ENCODE measurements at places on chromosomes 3 and 15. TPM values are rescaled to one million over a fixed set of nuclear protein-coding genes. Genes with fewer than 3 reads are reported as not detected.

- no peaks in the 10 kb centered on the region for H3K36me3 ChIP-seq
- no peak overlapping the region for H3K4me3 ChIP-seq
- no peak for DNase-seq
- no peaks in the 10 kb centered on the region for H3K27me3 ChIP-seq
- H3K4me1 ChIP-seq = no peaks in the 10 kb centered on the region
- H3K27ac ChIP-seq = no peak overlapping the region
Observed at GRCh38 chr3:155368786-155369185, 75.3 kb upstream of the STRIT1 start.

GRCh38 chr3:182092662-182093262 is 381.0 kb downstream of the SOX2 start:
- no peak overlapping the region for H3K27ac ChIP-seq
- no peaks in the 10 kb centered on the region for H3K27me3 ChIP-seq
- H3K4me1 ChIP-seq = no peaks in the 10 kb centered on the region
- H3K4me3 ChIP-seq = no peak overlapping the region

DNA sequence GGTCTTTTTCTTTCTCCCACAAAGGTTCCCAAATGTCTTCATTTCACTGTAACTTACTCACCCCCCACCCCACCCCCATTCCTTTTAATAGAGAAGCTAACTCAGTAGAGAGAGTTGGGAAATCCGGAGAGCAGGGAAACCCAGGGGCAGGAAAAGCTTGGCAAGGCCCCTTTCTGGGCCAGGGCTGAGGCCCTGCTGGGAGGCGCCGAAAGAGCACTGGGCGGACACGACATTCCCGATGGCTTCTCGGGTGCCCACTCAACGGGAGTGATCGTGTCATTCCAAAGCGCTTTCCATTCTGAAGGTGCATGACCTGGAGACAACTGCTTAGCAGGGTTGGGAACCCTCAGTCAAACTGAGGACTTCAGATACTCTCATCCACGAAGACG is 1.6 kb upstream of the DALRD3 start:
- peaks cover 17% of the 10 kb centered on the region for H3K4me1 ChIP-seq
- peak overlapping the region; percentile 100 for H3K27ac ChIP-seq
- peak overlapping the region; percentile 98 for H3K4me3 ChIP-seq
- H3K27me3 ChIP-seq = no peaks in the 10 kb centered on the region
- H3K36me3 ChIP-seq = peaks cover 5% of the 10 kb centered on the region

DNA sequence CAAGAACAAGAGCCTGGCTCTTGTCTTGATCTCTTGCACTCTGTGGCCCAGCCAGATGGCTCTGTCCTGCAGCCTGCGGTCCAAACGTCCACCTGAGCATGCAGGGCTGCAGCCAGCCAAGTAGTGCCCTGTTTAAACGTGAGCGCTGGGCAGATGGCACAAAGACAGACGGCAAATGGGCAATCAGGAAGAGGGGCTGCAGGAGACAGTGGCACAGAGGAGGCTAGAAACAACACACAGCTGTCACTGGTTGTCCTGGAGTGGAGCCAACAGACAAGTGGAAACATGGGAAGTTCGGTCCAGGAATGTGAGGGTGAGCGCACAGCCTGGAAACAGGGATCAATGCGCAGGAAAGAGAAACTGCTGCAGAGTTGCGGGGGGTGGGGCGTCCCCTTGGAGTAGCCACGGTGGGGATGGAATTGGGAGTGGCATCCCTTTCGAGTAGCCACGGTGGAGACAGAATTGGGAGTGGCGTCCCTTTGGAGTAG is 10.7 kb upstream of the ZXDC start:
- H3K27me3 ChIP-seq = no peaks in the 10 kb centered on the region
- H3K36me3 ChIP-seq = no peaks in the 10 kb centered on the region
- H3K27ac ChIP-seq = no peak overlapping the region
- no peak for DNase-seq
- no peaks in the 10 kb centered on the region for H3K4me1 ChIP-seq

- no peaks in the 10 kb centered on the region for H3K27me3 ChIP-seq
- H3K27ac ChIP-seq = no peak overlapping the region
- H3K4me3 ChIP-seq = no peak overlapping the region
- H3K4me1 ChIP-seq = no peaks in the 10 kb centered on the region
- no peak for DNase-seq
- peaks cover 6% of the 10 kb centered on the region for H3K36me3 ChIP-seq
Observed at GRCh38 chr15:53611145-53611920, 148.1 kb downstream of the WDR72 start.

DNA sequence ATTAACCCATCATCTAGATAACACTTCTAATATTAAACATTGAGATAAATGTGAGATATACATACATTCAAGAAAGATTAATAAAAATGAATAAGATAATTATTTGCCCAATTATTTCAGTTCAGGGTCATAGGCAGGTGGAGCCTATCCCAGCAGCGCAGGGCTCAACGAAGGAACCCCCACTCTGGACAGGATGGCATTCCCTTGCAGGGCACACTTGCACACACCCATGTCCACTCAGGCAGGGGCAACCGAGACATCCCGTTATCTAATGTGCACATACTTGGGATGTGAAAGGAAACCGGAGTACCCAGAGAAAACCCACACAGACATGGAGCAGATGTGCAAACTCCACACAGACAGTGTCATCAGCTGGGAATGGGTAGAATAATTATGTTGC is 175.4 kb upstream of the CMC1 start:
- no peak for DNase-seq
- no peak overlapping the region for H3K4me3 ChIP-seq
- H3K27ac ChIP-seq = no peak overlapping the region
- H3K36me3 ChIP-seq = no peaks in the 10 kb centered on the region

GRCh38 chr15:56737791-56738190 is 4.5 kb upstream of the ZNF280D start:
- H3K27ac ChIP-seq = peak overlapping the region; percentile 8
- H3K4me1 ChIP-seq = no peaks in the 10 kb centered on the region
- no peak for DNase-seq
- no peaks in the 10 kb centered on the region for H3K36me3 ChIP-seq

GRCh38 chr3:87979527-87979926 is 79.3 kb downstream of the CGGBP1 start:
- H3K27me3 ChIP-seq = no peaks in the 10 kb centered on the region
- no peaks in the 10 kb centered on the region for H3K36me3 ChIP-seq
- DNase-seq = no peak
- H3K4me1 ChIP-seq = no peaks in the 10 kb centered on the region
- H3K4me3 ChIP-seq = no peak overlapping the region

DNA sequence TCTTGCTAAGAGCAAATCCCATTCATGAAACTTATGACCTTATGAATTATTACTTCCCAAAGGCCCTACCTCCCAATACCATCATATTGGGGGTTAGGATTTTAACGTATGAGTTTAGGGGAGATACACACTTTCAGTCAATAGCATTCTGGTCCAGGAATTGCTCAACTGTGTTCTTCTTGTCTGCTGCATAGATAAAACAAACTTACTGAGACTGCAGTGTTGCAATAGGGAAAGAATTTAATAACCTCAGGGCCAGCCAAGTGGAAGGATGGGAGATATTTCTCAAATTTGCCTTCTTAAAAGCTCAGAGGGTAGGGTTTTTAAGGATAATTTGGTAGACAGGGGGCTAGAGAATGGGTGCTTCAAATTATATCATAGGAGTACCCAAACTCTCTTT is 625.8 kb downstream of the OTOL1 start:
- no peaks in the 10 kb centered on the region for H3K36me3 ChIP-seq
- no peak for DNase-seq
- H3K4me1 ChIP-seq = no peaks in the 10 kb centered on the region

DNA sequence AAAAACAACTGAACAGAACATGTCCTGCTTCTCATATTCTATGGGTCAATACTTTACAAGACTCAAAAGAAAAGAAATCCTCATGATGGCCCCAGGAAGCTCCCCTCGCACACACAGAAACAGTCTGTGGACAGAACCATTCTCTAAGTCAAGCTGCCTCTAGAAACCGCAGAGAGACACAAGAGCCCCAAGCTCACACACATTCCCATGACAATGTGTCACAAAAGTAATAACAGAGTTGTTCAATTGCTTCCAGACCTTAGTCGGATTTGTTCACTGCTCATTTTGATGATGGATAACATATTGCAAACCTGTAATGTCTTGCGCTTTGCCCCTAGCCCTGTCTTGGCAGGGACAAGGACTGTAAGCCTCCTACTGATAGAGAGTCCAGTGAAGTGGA is 60.9 kb downstream of the UMPS start:
- no peak overlapping the region for H3K4me3 ChIP-seq
- H3K36me3 ChIP-seq = no peaks in the 10 kb centered on the region
- no peak for DNase-seq

- DNase-seq = no peak
- no peaks in the 10 kb centered on the region for H3K4me1 ChIP-seq
- H3K27me3 ChIP-seq = no peaks in the 10 kb centered on the region
- no peak overlapping the region for H3K27ac ChIP-seq
Observed at GRCh38 chr3:86958534-86958933, 32.4 kb downstream of the VGLL3 start.

GRCh38 chr15:51270706-51271105 is 67.7 kb downstream of the CYP19A1 start:
- H3K4me3 ChIP-seq = no peak overlapping the region
- no peak overlapping the region for H3K27ac ChIP-seq
- DNase-seq = no peak
- H3K36me3 ChIP-seq = no peaks in the 10 kb centered on the region
- peaks cover 6% of the 10 kb centered on the region for H3K4me1 ChIP-seq

DNA sequence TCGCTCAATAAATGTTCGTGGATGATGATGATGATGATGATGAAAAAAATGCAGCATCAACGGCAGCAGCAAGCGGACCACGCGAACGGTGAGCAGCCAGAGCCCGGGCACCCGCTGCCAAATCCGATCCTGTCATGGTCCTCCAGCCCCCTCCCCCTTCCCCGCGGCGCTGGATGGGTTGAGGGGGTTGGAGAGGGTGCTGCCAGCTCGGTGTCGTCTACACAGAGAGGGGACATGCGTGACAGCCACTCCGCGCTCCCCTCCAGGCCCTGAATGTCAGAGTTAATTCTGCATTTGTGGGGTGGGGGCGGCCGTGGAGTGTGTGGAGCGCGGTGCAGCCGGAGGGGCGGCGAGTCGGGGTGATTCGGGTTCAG is 722 bp downstream of the CACNA1D start:
- DNase-seq = no peak
- no peaks in the 10 kb centered on the region for H3K27me3 ChIP-seq
- H3K4me1 ChIP-seq = no peaks in the 10 kb centered on the region

GRCh38 chr3:75248974-75249373 is 415.2 kb upstream of the FRG2C start:
- H3K4me1 ChIP-seq = no peaks in the 10 kb centered on the region
- H3K4me3 ChIP-seq = no peak overlapping the region
- no peak for DNase-seq
- no peaks in the 10 kb centered on the region for H3K36me3 ChIP-seq
- H3K27ac ChIP-seq = no peak overlapping the region

GRCh38 chr3:160163229-160163878 is 61.9 kb upstream of the C3orf80 start:
- no peaks in the 10 kb centered on the region for H3K36me3 ChIP-seq
- no peaks in the 10 kb centered on the region for H3K27me3 ChIP-seq
- no peak for DNase-seq
- no peak overlapping the region for H3K27ac ChIP-seq
- no peak overlapping the region for H3K4me3 ChIP-seq

DNA sequence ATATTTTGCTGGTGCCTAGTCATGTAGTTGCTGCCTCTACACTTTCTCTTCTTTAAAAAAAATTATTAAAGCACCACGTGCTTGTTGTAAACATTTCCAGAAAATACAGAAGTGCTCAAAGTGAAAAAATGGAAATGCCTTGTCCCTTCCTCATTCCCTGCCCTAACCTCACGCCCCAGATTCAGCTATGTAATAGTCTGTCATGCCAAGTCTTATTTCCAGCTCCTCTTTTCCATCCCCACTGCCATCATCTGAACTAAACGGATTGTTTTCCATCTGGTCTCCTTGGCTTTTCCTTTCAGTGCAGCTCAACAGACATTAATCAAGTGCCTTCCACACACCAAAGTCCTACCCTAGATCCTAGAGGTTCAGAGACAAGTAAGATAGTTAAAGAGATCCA is 15.5 kb downstream of the ZNF774 start:
- DNase-seq = no peak
- H3K27me3 ChIP-seq = no peaks in the 10 kb centered on the region
- H3K4me1 ChIP-seq = no peaks in the 10 kb centered on the region
- H3K4me3 ChIP-seq = no peak overlapping the region

GRCh38 chr3:42780892-42781700 is 8.0 kb upstream of the CCDC13 start:
- peak overlapping the region; percentile 64 for H3K27ac ChIP-seq
- H3K4me3 ChIP-seq = no peak overlapping the region
- peaks cover 7% of the 10 kb centered on the region for H3K36me3 ChIP-seq
- no peaks in the 10 kb centered on the region for H3K27me3 ChIP-seq
- DNase-seq = no peak
- no peaks in the 10 kb centered on the region for H3K4me1 ChIP-seq

- peak overlapping the region; percentile 53 for H3K27ac ChIP-seq
- peak; percentile 70 for DNase-seq
- H3K4me3 ChIP-seq = no peak overlapping the region
- H3K4me1 ChIP-seq = peaks cover 4% of the 10 kb centered on the region
Observed at GRCh38 chr3:194330579-194330978, 20.5 kb downstream of the CPN2 start.

- H3K27me3 ChIP-seq = no peaks in the 10 kb centered on the region
- no peaks in the 10 kb centered on the region for H3K36me3 ChIP-seq
- no peak for DNase-seq
- H3K4me1 ChIP-seq = no peaks in the 10 kb centered on the region
Observed at GRCh38 chr3:19256313-19256712, 108.0 kb downstream of the KCNH8 start.

DNA sequence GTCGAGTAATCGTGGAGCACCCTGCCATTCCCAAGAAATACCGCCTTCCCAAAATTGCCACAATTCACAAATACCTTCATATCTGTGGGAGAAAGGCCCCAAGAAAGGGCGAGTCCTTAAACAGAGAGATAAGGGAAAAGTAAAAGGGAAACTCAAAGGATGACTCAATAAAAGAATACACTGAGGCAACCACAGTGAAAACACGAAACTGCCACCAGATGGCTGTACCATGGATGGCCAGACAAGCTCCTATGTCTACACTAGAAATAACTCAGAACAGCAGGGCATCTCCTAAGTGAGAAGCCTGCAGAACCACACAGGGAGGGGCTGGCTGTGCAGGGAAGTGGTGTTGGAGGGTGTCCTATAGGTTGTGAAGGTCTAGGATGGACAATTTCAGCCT is 25.0 kb downstream of the SRGAP3 start:
- H3K36me3 ChIP-seq = no peaks in the 10 kb centered on the region
- DNase-seq = no peak
- H3K27ac ChIP-seq = no peak overlapping the region
- no peaks in the 10 kb centered on the region for H3K4me1 ChIP-seq

- DNase-seq = peak; percentile 84
- H3K4me1 ChIP-seq = no peaks in the 10 kb centered on the region
- H3K27me3 ChIP-seq = no peaks in the 10 kb centered on the region
Observed at GRCh38 chr3:149480326-149481017, 6.0 kb downstream of the TM4SF4 start.

GRCh38 chr15:101501703-101502373 is 12.3 kb upstream of the PCSK6 start:
- no peaks in the 10 kb centered on the region for H3K36me3 ChIP-seq
- peak overlapping the region; percentile 3 for H3K4me3 ChIP-seq
- H3K27ac ChIP-seq = no peak overlapping the region
- DNase-seq = no peak

KIF15 gene
- 1.1 TPM for total RNA-seq

CHDH gene
- total RNA-seq = 2.9 TPM

TMEM207 gene
- total RNA-seq = not detected

GPR62 gene
- total RNA-seq = not detected

SPATA12 gene
- total RNA-seq = not detected

STRIT1 gene
- 0.32 TPM for total RNA-seq

CELF6 gene
- 2.9 TPM for total RNA-seq

SYNPR gene
- total RNA-seq = not detected

OCA2 gene
- total RNA-seq = 0.80 TPM

WDR72 gene
- 0.66 TPM for total RNA-seq

DENND6A gene
- total RNA-seq = 38.0 TPM

BHLHE40 gene
- 13.8 TPM for total RNA-seq

KNG1 gene
- not detected for total RNA-seq

ITGA11 gene
- 7.9 TPM for total RNA-seq

MESP2 gene
- total RNA-seq = 2.3 TPM

RBPMS2 gene
- not detected for total RNA-seq
